Activated naive CD8-positive, alpha-beta T cell treated with anti-CD3 and anti-CD28 coated beads for 36 hours (primary cell): ENCODE measurements at places on chromosomes 11 and 22.

DNA sequence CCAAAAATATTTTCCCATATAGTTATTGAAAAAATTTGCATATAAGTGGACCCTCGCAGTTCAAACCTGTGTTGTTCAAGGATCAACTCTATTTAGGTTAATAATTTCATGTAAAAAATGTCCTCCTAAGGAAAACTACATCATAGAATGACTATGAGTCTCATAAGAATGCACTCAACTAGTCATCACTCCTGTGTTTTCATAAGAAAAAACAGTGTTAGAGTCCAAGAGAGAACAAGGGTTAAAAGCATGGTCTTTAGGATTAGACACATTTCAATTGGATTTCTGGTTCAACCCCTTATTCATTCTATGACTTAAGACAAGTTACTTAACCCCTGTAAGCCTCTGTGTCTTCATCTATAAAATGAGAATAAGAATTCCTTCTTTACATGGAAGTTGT, 5.1 kb downstream of the PARVA start:
- no peak for DNase-seq

DNA sequence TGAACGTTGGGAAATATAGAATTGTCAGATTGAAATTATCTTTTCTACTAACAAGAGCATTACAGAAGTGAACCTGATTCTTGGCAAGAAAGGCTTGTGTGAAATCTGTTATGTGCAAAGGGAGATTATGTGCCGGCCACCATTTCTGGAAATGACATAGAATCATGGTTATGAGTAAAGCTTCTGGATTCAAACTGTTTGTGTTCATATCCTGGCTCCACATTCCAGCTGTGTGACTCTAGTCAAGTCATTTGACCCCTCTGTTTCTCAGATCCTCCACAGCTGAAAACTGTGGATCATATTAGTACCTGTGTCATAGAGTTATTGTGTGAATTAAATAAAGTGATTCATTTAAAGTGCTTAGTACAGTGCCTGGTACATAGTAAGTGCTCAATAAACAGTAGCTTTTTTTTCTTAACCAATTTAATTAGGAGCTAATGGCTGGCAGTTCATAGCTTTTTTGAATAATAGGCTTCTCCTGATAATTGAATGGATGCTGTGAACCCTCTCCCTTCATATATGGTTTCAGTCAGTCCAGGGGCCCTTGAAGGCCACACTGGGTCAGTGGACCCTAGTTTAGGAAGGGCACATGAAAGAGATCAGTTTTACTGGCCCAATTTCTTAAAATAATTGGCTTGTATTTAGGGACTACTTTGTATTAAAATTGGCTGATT, 34.6 kb downstream of the EHF start:
- no peak for DNase-seq

GRCh38 chr11:130159657-130160497, at the start of gene ST14:
Gene ST14 (plus strand): TSS chr11:130159782. CDS start chr11:130159980, 198 bp downstream.
- peak; percentile 18 for DNase-seq

- DNase-seq: no peak
Observed at GRCh38 chr11:108561535-108561991, 32.0 kb downstream of the EXPH5 start.

DNA sequence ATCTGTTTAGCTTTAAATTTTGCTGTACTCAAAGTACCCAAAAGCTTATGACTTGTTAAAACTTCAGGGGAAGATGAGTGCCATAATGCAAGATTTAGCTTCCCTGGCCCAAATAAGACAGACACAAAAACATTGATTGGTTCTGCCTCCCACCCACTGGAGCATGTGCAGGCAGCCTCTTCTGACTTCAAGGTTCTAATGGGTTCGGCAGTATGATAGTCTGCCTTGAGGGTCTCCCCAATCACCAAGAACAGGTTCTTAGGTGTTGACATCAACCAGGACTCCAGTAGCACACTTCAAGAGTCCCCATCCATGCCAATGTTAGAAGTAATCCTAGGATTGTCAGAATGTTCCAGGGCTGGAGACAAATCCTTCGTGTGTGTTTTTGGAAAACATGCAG, 12.5 kb downstream of the EIF4G2 start:
- no peak for DNase-seq

DNA sequence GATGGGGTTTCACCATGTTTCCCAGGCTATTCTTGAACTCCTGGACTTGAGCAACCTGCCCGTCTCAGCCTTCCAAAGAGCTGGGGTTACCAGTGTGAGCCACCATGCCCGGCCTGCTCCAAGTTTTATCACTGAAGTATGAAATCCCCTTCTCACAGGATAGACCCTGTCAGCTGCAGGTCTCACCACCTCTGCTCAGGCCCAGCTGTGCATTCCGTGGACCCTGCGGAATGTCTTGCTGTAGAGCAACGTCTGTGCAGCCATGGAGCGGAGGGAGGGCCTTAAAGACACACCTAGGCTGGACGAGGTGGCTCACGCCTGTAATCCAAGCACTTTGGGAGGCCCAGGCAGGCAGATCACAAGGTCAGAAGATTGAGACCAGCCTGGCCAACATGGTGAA, 625.4 kb downstream of the BRD1 start:
- DNase-seq: no peak

GRCh38 chr22:43289531-43289963, 53.6 kb downstream of the SCUBE1 start:
- no peak for DNase-seq

GRCh38 chr11:1829039-1829820, 5.6 kb upstream of the SYT8 start:
- no peak for DNase-seq

DNA sequence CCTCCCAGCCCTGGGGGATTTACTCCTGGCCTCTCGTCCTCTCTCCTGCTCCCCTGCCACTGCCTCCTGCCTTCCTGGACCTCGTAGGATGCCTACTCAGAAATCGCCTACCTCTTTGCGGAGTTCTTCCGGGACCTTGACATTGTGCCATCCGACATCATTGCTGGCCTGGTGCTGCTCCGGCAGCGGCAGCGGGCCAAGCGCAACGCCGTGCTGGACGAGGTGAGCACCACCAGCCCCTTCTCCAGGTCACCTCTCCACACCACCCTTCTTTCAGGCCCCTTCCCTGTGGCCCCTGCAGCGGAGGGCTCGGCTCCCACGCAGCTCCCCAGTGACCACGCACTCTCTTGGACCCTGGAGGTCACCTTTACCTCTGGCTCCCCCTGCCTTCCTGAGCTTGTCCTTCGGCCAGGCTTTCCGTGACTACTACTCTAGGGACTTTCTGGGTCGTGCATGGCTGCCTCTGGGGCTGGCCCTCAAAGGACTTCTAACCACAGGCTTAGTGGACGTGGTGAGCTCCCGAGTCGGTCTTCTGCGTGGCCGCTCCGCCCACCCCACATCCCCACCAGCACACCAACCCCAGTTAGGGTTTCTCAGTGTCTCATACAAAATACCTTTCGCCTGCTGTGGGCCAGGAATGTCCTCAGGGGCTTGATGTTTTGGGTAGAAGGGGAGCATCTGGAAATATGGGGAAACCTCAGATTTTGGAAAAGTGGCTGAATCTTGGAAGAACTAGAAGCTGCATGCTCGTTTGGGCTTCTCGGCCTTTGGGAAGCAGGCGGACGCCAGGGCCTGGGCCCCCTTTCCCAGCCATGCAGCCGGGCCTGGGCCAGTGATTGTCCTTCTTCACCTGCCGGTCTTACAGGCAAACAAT, 24.1 kb upstream of the MYRF start:
- DNase-seq: no peak

DNA sequence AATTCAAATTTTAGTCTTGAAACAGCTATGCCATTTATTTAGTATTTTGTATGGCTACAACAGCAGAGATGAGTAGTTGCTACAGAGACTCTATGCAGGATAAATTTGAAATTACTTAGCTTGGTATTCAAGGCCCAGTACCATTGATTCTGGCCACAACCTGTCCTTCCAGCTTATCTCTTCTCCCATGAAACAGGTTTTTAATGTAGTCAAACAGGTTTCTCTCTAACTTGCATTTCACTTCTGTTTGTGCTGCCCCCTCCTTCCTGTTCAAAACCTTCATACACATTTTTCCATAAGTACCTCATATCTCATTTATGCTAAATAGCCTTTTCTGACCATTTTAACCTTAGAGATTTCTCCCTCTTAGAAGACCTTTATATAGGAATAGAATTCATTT, 3.3 kb downstream of the USP47 start:
- DNase-seq: no peak

GRCh38 chr22:49013707-49014106, 814.0 kb downstream of the BRD1 start:
- no peak for DNase-seq

GRCh38 chr11:44574610-44575287, 9.3 kb downstream of the CD82 start:
- peak; percentile 58 for DNase-seq

DNA sequence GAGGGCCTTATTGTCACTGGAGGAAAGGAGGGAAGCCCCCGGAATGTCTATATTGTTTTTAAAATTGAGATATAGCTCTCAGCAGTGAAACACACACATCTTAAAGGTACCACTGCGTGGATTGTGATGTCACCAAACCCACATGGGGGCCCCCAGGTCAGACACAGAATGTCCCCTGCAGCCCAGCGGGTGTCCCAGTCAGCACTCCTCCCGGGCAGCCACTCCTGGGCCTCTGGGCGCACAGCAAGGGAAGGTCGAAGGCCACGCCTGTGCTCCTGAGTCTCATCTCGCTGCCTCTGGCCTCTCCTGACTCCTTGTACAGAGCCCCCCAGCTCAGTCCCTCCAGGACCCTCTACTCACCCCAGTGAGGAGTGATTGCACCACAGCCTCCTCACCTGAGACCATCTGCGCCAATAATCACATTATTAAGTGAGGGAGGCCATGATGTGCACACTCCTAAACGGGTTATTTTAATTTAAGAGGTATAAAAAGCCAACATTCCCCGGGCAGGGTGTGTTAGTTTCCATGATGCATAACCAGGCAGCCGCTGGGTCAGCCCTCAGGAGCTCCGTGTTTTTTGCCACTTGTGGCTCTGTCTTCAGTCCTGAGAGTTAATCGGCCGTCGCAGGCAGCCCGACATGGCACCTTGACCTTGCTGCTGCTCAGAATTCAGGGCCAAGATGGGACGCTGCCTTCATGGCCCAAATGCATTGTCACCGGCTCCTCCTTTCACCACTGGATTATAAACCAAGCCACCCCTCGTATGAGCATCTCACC, 1089.3 kb downstream of the BRD1 start:
- no peak for DNase-seq

DNA sequence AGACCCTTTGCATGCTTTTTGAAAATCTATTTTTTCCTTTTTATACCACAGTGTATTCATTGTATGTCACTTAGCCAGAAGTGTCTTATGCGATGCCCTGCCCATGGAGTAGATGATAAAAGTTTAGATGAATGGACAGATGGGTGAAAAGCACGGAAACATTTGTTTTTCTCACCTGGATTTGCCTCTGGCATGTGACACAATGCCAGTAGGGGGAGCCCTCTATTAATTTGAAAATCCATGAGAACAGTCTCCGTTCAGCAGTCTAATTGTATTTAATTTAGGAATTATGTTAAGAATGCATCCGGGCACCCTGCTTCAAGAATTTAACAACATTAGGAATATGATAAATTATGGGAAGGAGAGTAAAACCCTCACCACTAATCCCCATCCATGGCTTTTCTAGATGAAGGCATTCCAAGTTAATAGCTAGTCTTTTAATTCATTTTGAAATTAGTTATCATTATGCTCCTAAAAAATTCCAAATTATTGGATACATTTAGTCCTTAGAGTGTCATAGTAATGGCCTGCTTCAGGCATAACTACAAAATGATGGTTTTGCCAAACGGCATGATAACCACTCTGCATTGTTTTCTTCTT, 55.3 kb upstream of the ALKBH3 start:
- no peak for DNase-seq

DNA sequence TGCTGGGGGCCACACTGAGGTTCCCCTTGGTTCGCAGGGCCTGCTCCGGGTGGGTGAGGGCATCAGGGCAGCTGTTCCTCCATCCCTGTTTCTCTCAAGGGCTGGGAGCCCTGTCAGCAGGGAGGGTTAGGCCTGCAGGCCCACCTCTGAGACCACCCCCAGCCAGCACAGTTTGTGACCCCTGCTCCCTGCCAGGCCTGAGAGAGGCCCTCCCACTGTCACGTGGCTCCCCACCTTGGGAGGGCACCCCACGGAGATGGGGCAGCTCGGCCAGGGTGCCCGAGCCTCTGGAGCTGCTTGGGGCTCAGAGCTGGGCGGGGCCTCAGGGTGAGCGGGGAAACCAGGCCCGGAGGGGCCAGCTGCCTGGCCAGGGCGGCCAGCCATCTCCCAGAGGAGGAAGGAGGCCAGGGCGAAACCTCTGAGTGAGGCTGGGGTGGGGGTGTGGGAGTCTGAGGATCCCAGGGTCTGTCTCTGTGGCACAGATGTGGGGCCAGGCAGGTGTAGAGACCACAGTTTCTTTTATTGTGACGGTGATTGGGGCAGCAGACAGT, 2.5 kb upstream of the INS start:
- DNase-seq: no peak

- no peak for DNase-seq
Observed at GRCh38 chr22:36546932-36547331, 18.0 kb upstream of the EIF3D start.

DNA sequence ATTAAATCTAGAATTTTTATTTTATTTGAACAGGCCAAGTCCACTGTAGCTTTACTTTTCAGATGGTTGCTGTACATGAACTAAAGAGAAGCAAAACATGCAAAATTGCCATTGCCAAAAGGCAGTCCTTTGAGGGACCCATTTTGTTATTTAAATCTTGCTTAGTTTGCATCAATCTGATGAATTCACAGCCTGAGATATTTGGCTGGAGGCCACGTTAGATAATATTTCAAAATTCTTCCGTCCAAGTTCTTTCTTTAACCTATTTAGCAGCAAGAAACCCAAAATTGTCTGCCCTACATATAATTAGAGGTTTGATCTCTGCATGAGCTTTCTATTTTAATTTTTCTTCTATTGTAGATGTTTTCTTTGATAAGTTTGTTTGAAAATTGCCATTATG, 1706.9 kb upstream of the RAG2 start:
- no peak for DNase-seq

GRCh38 chr11:82895437-82896091, 4.7 kb downstream of the PRCP start:
- DNase-seq: no peak

DNA sequence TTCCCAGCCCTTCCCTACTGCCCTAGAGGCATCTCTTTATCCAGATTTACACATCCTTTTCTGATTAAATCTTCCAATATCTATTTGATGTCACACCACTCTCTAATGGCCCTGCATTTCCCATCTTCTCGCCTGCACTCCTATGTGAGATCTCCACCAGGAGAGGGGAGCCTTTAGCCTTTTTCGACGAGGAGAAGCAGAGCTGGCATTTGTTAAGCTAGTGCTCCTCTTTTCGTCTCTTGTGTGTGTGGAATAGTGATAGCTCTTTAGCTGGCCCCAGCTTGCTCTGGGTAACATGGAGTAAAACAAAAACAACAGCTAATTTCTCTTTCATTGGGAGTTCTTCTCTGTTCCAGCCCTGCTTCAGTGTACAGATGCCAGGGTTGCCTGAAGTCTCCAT, 536.5 kb downstream of the NTM start:
- DNase-seq: no peak
